DMS 273 treated with DMSO at 0.1 percent for 48 hours (cell line): ENCODE measurements at places on chromosomes 16 and 17.

- DNase-seq = peak; percentile 60
Measured at GRCh38 chr17:31425282-31426040, 34.0 kb downstream of the RAB11FIP4 start.

- no peak for DNase-seq
Measured at GRCh38 chr17:28194382-28194781, 124.6 kb upstream of the TMEM97 start.

GRCh38 chr17:75839942-75840798 lies 4.0 kb downstream of the UNC13D start:
- DNase-seq = no peak

DNA sequence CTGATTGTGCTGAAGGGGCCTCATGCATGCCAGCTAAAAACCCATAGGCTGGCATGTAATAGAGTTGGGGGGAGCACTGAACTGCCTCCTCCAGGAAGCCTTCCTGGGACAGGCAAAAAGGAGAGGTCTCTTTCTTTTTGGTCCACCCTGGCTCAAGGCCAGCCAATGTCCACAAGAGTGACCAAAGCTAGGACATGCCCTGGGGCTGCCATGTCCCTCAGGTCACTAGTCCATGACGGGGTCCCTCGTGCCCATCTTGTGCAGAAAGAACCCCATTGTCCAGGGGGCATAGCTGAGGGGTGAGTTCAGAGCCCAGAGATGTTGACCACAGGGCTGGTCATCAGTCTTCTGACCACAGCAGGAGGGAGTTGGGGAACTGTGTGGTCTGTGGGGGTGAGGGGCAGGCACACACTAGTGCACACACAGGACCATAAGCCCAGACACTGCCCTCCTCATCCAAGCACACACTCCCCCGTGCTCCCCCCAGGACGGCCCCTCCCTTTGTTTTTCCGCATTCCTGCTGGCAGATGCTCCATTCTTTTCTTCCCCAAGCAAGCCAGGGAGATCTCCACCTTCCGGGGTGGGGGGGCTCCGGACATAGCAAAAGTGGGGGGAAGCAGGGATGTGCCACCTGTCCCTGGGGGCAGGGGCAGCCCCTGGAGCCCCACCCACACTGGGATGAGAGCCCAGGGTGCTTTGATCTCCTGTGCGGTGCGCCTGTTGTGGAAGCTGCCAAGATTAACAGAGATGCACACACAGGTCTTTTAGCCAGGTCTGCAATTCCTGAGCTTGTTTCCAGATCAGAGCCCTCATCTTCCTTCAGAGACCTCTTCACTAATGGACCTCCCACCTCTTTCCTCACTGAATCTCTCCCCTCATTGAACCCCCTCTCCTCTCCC lies 25.2 kb upstream of the PHB1 start:
- no peak for DNase-seq

GRCh38 chr16:22675745-22676540 lies 138.0 kb upstream of the HS3ST2 start:
- DNase-seq = no peak

DNA sequence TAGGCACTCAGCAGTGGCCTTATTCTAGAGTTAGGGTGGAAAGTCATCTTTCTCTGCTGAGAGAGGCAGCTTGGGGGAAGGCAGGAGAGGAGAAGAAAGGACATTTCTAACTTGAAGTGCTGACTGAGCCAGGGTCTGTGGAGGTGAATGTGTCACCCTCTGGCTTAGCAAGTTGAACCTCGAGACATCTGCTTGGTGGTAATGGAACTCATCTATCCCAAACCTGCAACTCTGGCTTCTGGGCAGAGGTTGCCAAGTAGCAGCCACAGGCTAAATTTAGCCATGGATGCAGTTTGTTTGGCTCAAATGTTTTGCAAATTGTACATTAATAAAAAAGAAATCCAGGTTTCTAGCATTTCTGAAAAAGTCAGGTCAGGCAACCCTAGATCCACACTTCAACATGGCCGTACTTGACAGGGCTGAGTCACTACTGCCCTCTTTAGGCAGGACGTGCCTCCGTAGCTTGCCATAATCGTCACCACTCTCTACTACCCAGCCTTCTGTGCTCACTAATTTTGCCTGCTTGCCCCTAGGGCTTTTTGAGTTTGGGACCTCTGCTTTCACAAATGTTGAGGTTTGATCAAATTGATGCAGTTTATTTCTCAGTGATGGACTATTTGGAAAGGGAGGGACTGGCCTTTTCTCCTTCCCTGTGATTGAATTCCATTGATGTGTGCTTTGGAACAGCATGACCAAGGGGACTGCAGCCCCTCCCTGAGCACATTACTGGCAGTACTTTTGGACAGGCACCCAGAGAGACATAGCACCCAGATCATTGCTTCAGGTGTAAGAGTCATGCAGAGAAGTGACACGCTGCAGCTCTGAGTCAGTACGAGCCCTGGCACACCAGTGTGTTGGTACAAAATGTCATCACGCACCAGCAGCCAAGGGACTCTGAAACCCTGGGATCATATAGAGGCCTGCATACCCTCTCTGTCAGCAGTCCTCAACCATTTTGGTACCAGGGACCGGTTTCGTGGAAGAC lies 5.2 kb downstream of the CDH13 start:
- DNase-seq = no peak

DNA sequence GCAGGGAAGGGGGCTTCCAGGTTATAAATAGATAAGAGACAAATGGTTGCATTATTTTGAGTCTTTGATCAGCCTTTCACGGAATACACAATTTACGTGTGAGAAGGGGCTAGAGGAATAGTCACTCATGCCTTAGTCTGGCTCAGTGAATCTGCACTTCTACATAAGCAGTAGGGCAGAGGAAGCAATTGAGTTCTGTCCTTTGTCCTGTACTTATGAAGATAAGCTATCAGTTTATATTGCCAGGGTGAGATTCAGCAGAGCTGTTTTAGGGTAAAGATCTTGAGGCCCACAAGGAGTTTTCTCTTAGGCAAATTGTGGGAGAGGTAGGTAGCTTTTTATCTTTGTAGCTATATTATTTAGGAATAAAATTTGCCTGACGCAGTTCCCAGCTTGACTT lies 33.3 kb downstream of the TOM1L1 start:
- DNase-seq = no peak

DNA sequence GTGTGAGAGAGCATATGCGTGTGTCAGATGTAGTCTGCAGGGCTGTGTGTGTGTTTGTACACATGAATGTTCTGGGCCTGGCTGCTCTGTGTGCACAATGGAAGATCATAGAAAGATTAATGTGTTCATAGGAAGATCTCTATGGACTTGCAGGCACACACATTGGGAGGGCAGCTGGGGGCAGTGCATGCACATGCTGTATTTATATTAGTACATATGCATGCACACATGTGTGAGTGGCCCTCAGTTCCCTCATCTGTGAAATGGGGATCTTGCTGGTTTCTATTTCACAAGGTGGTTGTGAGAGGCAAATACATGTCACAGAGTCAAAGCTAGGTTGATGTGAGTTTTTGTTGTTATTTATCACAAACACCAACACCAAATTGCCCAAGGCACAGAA lies 2.1 kb downstream of the CA7 start:
- DNase-seq = no peak

- DNase-seq = no peak
Measured at GRCh38 chr17:45404870-45405249, 27.8 kb downstream of the ARHGAP27 start.

GRCh38 chr17:42850954-42851353 lies at the start of gene AOC3:
Gene AOC3 (plus strand): TSS chr17:42851199. CDS start chr17:42851344, 145 bp downstream.
- no peak for DNase-seq

DNA sequence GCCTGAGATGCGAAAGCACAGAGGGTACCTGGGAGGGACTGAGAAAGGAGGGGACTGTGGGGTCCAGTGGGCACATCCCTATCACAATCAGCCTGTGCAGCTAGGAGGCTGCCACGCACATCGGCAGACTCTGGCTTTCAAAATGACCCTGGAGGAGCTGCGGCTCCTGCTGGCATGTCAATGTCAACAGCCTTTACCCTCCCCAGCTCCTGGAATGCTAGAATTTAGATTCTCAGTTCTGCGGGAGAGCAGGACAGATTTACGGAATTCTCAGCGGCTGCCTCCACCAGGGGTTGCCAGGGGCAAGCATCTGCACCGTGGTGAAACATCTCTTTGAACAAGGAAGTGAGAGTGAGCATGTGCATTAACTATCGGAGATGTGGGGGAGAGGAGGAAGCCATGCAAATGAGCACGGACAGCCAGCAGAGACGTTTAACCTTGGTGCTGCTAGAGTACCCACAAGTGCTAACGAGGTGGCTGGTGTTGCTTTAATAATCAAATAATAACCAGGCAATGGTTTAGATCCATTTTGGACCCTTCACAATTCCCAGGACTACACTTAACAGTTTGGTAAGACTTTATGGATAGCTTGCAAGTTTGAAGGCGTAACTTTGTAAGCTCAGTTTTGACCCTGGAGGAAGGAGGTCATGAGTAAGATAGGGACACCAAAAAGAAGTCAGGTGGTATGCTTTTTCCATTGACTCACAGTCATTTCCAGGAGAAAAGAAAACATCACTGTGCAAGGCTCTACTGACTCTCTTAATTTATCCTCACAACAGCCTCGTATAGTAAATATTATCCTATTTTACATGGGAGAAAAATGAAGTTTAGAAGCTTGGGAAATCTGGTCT lies 54.1 kb downstream of the XYLT1 start:
- no peak for DNase-seq

GRCh38 chr17:35312790-35313711 lies 60.4 kb downstream of the SLFN11 start:
- DNase-seq = peak; percentile 0

- no peak for DNase-seq
Measured at GRCh38 chr16:20874088-20874581, 26.0 kb downstream of the DCUN1D3 start.

DNA sequence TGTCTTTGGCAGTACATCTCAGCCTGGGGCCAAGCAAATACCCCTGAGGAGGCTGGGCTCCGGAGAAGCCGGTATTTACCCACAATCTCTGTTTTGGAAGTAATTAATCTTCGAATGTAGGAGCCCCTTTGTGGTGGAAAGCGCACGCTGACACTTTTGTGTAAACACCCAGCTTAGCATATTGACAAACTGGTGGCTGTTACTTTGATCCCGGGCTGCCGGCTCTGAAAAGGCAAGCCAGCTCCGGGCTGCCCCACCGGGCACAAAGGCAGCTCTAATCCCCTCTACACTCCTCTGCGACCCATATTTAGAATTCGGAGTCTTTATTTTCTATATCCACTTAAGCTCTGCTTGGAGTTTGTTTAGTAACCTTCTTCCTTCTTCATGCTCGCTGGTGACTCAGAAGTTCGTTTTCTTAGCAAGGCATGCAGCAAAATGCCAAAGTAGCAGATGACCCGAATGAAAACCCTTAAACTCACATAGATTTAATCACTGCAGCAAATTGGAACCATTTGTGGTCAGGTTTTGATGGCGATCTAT lies 144.0 kb upstream of the IRX3 start:
- no peak for DNase-seq

DNA sequence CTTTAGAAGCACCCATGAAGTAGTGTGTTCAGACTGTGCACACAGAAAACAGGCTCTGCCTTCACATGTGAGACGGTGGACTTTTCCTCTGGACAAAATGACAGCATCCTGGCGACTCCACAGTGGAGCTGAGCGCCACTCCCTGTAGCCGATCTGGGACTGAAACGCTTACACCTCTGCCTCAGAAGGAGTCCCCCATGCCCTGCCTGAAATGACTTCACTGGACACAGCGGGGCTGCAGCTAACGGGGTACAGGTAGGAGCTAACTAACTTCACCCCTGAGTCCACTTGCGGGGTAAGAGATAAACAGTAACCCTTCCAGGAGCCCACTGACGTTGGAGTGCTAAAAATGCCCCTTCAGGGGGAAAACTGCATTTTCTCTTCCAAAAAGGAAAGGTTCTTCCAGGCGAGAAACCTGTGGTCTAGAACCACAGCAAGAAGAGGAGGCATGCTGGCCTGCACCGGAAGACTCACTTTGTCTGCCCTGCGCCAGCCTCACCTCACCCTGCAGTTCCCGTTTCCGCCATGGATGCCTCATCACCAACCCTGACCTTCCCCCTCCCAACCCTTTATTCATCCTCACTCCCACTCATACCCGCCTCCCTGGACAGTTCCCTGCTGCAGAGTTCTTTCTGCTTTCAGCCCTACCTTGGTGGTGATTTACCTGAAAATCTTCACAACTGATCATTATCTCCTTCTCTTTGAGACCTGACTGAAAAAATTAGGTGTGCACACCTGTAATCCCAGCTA lies 19.4 kb upstream of the ENDOV start:
- no peak for DNase-seq

- DNase-seq = no peak
Measured at GRCh38 chr17:2916461-2916860, 120.2 kb downstream of the RAP1GAP2 start.

- DNase-seq = no peak
Measured at GRCh38 chr16:54631782-54632181, 298.9 kb upstream of the IRX5 start.

- no peak for DNase-seq
Measured at GRCh38 chr17:78322858-78323455, 36.9 kb downstream of the SOCS3 start.

DNA sequence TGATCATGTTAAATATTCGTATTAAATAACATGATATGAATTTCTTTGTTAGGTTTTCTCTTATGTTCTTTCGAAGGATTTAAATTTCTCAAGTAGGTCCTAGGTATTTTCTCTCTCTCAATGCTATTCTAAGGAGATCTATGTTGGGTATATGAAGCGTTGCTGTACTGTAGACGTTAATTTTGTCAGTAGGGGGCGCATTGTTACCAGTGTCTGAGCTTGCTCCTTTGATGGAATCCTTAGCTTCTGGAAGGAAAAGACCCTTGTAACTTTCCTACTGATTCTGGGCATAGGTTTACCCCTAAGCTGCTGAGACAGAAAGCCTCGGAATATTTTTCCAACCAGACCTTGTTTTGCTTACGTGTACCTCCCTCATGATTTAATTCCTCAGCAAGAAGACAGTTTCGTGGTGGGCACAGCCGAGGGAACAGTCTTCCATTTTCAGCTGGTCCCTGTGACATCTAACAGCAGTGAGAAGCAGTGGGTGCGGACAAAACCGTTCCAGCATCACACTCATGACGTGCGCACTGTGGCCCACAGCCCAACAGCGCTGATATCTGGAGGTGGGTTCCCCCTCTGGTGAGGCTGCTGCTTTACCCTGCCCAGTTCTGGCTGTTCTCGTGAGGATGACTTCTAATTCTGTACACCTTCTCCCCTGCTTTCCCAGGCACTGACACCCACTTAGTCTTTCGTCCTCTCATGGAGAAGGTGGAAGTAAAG lies 17.9 kb downstream of the UTP4 start:
- DNase-seq = peak; percentile 32

DNA sequence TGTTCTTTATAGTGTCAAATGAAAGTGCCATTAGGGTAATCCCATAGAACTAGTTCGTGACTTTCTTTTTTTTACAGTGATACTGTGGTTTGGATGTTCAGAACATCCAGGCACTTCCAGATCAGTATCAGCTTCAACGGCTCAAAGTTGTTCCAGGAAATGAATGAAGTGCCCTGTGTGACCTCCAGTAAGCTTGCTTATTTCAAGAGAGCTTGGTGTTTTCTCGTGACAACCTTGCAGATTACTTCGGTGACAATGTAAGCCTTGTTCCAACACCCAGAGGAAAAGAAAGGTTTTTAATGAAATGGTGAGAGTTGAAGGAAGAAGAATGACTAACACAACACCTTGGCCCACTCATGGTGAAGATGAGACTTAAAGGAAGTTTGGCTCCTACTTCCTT lies 16.0 kb upstream of the KCNJ16 start:
- DNase-seq = no peak
